ENCODE measurements at places on chromosomes 1 and 21. TPM values are rescaled to one million over a fixed set of nuclear protein-coding genes. Genes with fewer than 3 reads are reported as not detected.

- DNase-seq = no peak
Observed at GRCh38 chr1:38141483-38141882, 94.9 kb upstream of the POU3F1 start.

GRCh38 chr1:44777547-44777946 is 2.2 kb downstream of the RPS8 start:
- no peak for DNase-seq

DNA sequence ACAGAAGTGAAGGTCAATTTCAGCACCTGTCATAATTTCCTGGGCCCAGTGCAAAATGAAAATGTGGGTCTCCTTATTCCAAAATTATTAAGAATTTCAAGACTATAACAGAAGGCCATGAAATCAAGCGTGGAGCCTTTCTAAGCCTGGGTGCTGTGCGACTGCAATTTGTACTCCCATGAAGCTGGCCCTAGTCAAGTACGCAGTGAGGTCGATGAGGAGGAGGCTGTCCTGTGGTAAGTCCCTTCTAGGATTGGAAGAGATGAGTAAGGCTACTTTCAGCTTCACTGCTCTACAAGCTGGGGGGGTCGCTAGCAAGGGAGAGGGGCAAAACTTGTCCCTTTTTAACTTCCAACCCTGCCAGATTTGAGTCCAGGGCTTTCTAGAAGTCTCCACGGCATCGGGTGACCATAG is 410 bp upstream of the NUDC start:
- no peak for DNase-seq

NCAM2 gene
- 0.10 TPM for total RNA-seq

ATP6V1G3 gene
- not detected for total RNA-seq

SHE gene
- 0.17 TPM for total RNA-seq

All from renal cortical epithelial cell (primary cell).